ENCODE measurements at places on chromosomes 1 and 21. TPM values are rescaled to one million over a fixed set of nuclear protein-coding genes. Genes with fewer than 3 reads are reported as not detected.

DNA sequence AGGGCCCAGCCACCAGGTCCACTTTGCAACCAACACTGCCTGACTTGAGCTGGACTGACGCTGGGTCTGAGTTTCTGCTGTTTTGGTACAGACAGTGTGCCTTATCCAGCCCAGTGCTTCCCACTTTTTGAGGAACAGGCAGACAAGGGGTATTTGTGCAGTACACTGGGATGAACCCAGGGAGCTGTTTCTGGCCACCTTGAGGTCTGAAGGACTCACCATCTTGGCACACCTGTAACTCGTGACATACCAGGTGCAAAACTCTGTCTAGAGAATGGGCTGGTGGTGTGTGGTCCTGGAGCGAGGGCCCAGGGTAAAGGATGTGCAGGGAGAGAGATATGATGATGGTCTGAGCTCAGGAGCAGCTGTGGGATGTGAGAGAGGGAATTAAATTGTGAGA, 148.6 kb downstream of the PCP4 start:
- DNase-seq = no peak
- H3K27ac ChIP-seq = no peak overlapping the region
- H3K4me3 ChIP-seq = no peak overlapping the region
- H3K36me3 ChIP-seq = no peaks in the 10 kb centered on the region
- H3K4me1 ChIP-seq = no peaks in the 10 kb centered on the region
- no peaks in the 10 kb centered on the region for H3K27me3 ChIP-seq

DNA sequence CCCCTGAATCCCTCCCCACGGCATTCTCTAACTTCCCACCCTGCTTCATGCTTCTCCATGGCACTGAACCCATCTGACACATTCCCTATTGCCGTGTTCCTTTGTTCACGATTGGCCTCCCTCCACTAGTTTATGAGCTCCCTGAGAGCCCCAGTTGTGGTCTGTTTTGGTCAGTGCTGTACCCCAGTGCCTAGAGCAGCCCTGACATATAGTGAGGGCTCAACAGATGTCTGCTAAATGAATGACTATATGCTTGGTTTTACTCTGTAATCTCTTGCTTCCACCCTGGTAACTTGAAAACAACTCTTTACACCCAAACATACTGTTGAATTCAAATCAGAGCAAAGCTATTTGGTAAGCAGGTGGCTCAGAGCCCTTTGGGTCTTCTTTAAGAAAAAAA, 171.1 kb upstream of the EDN2 start:
- no peaks in the 10 kb centered on the region for H3K36me3 ChIP-seq
- H3K27me3 ChIP-seq = no peaks in the 10 kb centered on the region
- no peak overlapping the region for H3K27ac ChIP-seq
- H3K4me1 ChIP-seq = no peaks in the 10 kb centered on the region
- H3K4me3 ChIP-seq = no peak overlapping the region

DNA sequence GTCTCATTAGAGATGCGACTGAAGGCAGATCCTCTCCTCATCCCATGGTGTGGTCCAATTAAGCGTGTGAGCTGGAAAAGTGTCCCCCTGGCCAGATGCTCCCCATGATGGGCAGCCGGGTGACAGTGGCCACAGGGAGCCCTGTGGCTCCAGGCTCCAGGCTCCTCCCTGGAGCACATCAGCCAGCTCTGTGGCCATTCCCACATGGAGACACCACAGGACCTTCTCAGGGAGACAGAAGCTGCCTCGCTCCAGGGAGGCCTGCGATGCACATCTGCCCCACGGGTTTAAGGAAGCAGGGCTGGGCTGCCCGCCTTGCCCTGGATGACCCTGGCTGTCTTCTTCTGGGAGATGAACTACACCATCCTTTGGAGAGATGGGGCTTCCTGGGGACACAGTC, 99.9 kb upstream of the TLR5 start:
- H3K4me3 ChIP-seq = no peak overlapping the region
- DNase-seq = no peak
- H3K27me3 ChIP-seq = no peaks in the 10 kb centered on the region
- no peaks in the 10 kb centered on the region for H3K36me3 ChIP-seq
- no peak overlapping the region for H3K27ac ChIP-seq

- no peaks in the 10 kb centered on the region for H3K4me1 ChIP-seq
- no peaks in the 10 kb centered on the region for H3K36me3 ChIP-seq
- DNase-seq = no peak
- H3K4me3 ChIP-seq = no peak overlapping the region
- H3K27me3 ChIP-seq = no peaks in the 10 kb centered on the region
These were observed 17.8 kb upstream of the MAST2 start for GRCh38 chr1:45785583-45785982.

- peaks cover 22% of the 10 kb centered on the region for H3K27me3 ChIP-seq
- H3K4me1 ChIP-seq = peaks cover 6% of the 10 kb centered on the region
- H3K36me3 ChIP-seq = no peaks in the 10 kb centered on the region
- DNase-seq = peak; percentile 62
- peak within 1 kb of the TSS; percentile 26 for H3K4me3 ChIP-seq
These were observed at the start of gene TACSTD2 for GRCh38 chr1:58576727-58577653. Gene TACSTD2 (minus strand): TSS chr1:58577252. CDS start chr1:58577156, 96 bp downstream.

DNA sequence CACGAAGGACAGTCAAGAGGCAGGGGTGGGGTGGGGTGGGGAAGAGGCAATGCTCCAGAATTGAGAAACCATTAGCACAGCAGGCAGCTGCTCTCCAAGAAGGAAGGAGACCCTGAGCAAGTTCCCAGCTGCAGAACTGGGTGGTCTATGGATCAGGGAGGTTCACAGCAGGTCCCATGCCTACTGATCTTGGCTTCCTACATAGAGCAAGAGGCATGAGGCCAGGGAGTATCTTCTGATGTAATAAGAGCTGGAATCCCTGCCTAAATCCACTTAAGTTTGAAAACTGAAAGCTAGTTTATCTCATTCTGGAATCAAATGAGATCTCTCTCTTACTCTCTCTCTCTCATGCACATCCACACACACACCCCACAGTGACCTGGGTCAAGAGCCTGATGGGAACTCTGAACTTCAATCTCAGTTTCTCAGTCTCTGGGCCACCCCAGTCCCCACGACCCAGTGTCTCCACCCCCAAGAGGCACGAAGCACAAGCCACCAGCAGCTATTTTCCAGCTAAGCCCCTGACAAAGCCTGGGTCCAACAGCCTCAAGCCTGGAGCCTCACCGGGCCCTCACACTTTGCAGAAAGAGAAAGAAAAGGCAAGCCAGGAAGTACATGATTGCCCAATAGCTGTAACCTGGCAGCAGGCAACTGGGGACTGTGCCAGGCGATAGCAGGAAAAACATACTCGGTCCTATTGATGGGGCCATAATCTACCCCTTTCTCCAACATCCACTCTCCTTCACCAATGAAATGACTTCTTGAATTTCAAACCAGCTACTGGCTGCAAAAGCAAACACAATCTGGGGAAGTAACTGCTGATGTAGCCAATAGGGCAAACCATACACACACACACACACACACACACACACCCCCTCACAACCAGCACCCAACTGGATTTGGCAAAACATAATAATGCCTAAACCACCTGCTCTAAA, 2.2 kb downstream of the NUAK2 start:
- no peaks in the 10 kb centered on the region for H3K36me3 ChIP-seq
- H3K4me3 ChIP-seq = peak overlapping the region; percentile 60
- peak overlapping the region; percentile 80 for H3K27ac ChIP-seq
- H3K27me3 ChIP-seq = no peaks in the 10 kb centered on the region

- no peak overlapping the region for H3K27ac ChIP-seq
- no peaks in the 10 kb centered on the region for H3K27me3 ChIP-seq
- H3K36me3 ChIP-seq = no peaks in the 10 kb centered on the region
- H3K4me3 ChIP-seq = no peak overlapping the region
These were observed 49.9 kb upstream of the CLIC4 start for GRCh38 chr1:24695202-24695974.

DNA sequence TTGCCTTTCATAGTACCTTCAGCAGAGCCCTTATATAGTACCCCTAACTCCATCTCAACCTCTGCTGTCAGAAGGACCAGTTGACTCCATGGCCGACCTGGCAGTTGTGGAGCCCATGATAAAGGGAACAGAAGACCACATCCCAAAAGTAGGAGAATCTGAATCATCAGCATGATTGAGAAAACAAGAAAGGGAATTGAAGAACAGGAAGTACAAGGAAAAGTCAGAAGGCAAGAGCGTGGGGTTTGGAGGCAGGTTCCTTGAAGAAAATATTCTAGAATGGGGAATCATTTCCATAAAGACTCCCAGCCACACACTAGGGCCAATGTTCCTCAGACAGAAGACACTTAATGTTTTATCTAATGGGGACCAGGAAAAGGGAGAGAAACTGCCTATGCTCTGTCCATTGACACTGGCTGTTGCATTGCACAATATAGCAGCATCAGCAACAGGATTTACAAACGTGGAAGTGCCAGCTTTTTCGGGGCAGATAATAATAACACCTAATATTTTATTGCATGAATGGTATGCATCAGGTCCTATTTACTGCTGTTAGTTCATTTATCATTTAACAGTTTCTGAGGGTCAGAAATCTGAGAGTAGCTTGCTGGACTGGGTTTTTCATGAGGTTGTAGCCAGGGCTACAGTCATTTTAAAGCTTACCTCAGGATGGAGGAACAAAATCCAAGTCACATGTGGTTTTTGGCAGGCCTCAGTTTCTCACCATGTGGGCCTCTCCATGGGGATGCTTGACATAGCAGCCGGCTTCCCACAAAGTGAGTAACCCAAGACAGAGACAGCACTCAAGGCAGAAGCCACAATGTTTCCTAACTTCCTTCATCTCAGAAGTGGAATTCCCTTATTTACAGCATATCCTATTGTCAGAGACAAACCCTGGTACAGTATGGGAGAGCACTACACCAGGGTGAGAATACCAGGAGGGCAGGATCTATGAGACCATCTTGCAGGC, 483.4 kb downstream of the PLPP3 start:
- no peaks in the 10 kb centered on the region for H3K36me3 ChIP-seq
- no peak for DNase-seq
- no peak overlapping the region for H3K4me3 ChIP-seq
- no peaks in the 10 kb centered on the region for H3K27me3 ChIP-seq
- H3K27ac ChIP-seq = no peak overlapping the region
- no peaks in the 10 kb centered on the region for H3K4me1 ChIP-seq

- no peaks in the 10 kb centered on the region for H3K36me3 ChIP-seq
- peaks cover 12% of the 10 kb centered on the region for H3K4me1 ChIP-seq
These were observed 6.6 kb downstream of the HYI start for GRCh38 chr1:43446881-43447835.

DNA sequence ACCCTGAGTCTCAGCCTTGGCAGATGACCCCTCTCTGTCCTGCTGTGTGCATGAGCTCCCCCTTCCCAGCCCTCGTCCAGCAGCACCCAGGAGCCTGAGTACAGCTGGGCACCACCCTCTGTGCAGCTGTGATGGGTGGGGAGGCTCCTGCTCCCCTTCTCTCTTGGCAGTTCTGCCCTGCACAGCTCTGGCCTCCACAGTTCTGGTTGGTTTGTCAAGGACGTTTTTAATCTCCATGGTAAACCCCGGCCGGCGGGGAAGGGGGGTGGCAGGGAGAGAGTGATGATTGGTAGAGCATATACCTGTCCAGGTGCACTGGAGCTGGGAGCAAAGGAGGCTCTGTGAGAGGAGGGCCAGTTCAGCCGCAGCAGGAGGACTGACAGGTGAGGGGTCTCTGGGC, at the start of gene CLCNKA:
Gene CLCNKA, plus strand, starts transcription at position 356 of the 400 bp plus-strand sequence. CDS start 584 bp downstream, outside the sequence.
- H3K27me3 ChIP-seq = no peaks in the 10 kb centered on the region
- DNase-seq = no peak
- no peak within 1 kb of the TSS for H3K27ac ChIP-seq
- H3K4me3 ChIP-seq = no peak within 1 kb of the TSS

DNA sequence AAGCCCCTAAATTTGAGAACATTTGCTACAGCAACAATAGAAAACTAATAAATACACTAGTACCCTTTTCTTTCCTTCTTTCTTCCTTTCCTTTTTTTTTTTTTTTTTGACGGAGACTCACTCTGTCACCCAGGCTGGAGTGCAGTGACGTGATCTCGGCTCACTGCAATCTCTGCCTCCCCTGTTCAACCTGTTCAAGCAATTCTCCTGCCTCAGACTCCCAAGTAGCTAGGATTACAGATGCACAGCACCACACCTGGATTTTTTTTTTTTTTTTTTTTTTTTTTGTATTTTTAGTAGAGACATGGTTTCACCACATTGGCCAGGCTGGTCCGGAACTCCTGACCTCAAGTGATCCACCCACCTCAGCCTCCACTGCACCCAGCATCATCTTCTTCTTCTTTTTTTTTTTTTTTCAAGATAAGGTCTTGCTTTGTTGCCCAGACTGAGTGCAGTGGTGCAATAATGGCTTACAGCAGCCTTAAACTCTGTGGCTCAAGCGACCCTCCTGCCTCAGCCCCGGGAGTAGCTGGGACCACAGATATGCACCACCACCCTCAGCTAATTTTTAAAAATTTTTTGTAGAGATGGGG, 19.6 kb upstream of the CBR3 start:
- no peaks in the 10 kb centered on the region for H3K36me3 ChIP-seq
- no peak for DNase-seq
- H3K27me3 ChIP-seq = no peaks in the 10 kb centered on the region
- no peak overlapping the region for H3K4me3 ChIP-seq
- no peak overlapping the region for H3K27ac ChIP-seq

GRCh38 chr1:77275194-77275593, 6.6 kb upstream of the AK5 start:
- H3K27me3 ChIP-seq = no peaks in the 10 kb centered on the region
- H3K4me3 ChIP-seq = no peak overlapping the region
- DNase-seq = no peak
- no peaks in the 10 kb centered on the region for H3K4me1 ChIP-seq
- H3K36me3 ChIP-seq = no peaks in the 10 kb centered on the region
- H3K27ac ChIP-seq = no peak overlapping the region

GRCh38 chr1:89739013-89739843, 81.6 kb upstream of the LRRC8D start:
- DNase-seq = peak; percentile 50
- H3K36me3 ChIP-seq = no peaks in the 10 kb centered on the region
- no peaks in the 10 kb centered on the region for H3K27me3 ChIP-seq
- no peaks in the 10 kb centered on the region for H3K4me1 ChIP-seq

GRCh38 chr1:202580619-202581018, 129.6 kb downstream of the SYT2 start:
- no peaks in the 10 kb centered on the region for H3K27me3 ChIP-seq
- no peak for DNase-seq
- H3K4me3 ChIP-seq = no peak overlapping the region
- H3K36me3 ChIP-seq = peaks cover 23% of the 10 kb centered on the region

- peak within 1 kb of the TSS; percentile 91 for H3K4me3 ChIP-seq
- no peaks in the 10 kb centered on the region for H3K27me3 ChIP-seq
- H3K27ac ChIP-seq = peak within 1 kb of the TSS; percentile 91
- peak; percentile 77 for DNase-seq
- H3K36me3 ChIP-seq = no peaks in the 10 kb centered on the region
These were observed at the start of gene SMG7 for GRCh38 chr1:183472488-183473216. Gene SMG7 (plus strand): TSS chr1:183472499. CDS start chr1:183472621, 122 bp downstream.

GRCh38 chr1:43271186-43272118, 1.7 kb downstream of the TMEM125 start:
- no peaks in the 10 kb centered on the region for H3K36me3 ChIP-seq
- no peaks in the 10 kb centered on the region for H3K27me3 ChIP-seq
- no peak for DNase-seq
- peak overlapping the region; percentile 51 for H3K4me3 ChIP-seq
- H3K4me1 ChIP-seq = peaks cover 3% of the 10 kb centered on the region
- H3K27ac ChIP-seq = peak overlapping the region; percentile 66

TMPRSS15 gene
- 39.9 TPM for total RNA-seq

FCRL2 gene
- total RNA-seq = 0.53 TPM

DMBX1 gene
- not detected for total RNA-seq

OR6N1 gene
- total RNA-seq = not detected

MYBPH gene
- not detected for total RNA-seq

TOMM20 gene
- 42.1 TPM for total RNA-seq

RSPO1 gene
- 2.5 TPM for total RNA-seq

C1orf94 gene
- not detected for total RNA-seq

GRIK1 gene
- 1.3 TPM for total RNA-seq

PGLYRP3 gene
- total RNA-seq = not detected

All from Peyer's patch (tissue), 4 donors.